ENCODE measurements at places on chromosomes 1 and 21. TPM values are rescaled to one million over a fixed set of nuclear protein-coding genes. Genes with fewer than 3 reads are reported as not detected.

- no peak overlapping the region for H3K4me3 ChIP-seq
- peaks cover 49% of the 10 kb centered on the region for H3K4me1 ChIP-seq
- no peak overlapping the region for H3K27ac ChIP-seq
- H3K36me3 ChIP-seq: peaks cover 12% of the 10 kb centered on the region
- no peak for DNase-seq
Measured at GRCh38 chr1:84569216-84569615, 5.0 kb downstream of the CTBS start.

CLDN17 gene
- not detected for polyA plus RNA-seq

DNA sequence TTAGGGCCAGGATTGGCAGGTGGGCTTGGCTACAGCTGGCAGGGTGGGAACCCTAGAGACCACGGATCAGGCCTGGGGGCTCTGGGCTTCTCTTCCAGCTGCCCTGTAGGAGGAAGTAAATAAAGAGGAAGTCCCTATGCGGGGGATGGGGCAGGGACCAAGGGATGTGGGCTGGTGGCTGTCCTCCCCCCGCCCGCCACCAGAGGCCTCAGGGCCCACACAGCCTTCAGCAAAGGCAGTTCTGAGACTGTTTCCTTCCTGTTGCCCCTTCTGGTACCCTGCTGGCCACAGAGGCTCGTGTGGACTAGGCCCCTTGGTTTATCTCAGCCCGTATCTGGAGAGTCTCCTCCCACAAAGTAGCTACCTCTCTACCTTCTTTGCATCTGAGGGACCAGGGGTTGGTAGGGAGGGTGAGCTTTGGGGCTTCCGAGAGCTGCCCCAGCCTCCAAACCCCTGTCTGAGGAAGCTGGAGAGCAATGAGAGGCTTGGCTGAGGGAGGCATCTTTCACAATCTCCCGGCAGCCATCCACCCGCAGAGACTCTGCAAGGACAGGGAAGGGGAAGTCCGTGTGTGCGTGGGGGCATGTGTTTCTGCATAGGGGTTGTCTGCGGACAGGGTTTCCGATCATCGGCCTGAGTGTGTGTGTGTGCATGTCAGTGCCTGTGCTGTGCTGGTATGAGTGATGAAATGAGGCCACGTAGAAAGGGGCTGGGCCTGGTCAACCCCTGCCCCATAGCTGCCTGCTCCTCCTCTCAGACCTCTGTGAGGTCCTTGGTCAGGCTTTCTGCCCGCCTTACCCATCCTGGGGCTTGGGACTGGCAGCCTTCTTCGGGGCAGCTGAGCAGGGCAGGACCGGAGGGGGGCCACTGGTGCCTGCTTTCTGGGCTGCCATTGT, 12.5 kb downstream of the RPS6KA1 start:
- peaks cover 74% of the 10 kb centered on the region for H3K4me1 ChIP-seq
- peaks cover under 1% of the 10 kb centered on the region for H3K36me3 ChIP-seq
- H3K4me3 ChIP-seq: peak overlapping the region; percentile 94
- H3K27me3 ChIP-seq: no peaks in the 10 kb centered on the region
- DNase-seq: peak; percentile 95
- peak overlapping the region; percentile 97 for H3K27ac ChIP-seq

DNA sequence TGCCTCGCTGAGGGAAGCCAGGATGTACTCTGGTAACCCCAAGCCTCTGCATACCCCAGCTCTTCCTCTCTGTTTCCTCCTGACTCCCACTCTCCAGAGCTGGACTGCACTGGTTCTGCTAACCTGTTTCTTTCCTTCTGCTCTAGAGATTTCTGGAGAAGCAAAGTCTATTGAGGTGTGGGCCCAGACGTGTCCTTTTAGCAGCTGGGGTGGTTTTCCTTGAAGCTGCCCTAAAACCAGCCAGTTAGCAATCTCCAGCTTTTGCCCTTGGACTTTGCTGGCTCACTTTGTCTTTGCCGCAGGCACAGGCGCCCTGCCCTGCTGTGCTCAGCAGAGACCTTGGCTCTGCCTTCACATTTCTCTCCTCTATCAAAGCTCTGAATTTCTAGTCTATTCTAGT, 171.8 kb upstream of the IVNS1ABP start:
- no peaks in the 10 kb centered on the region for H3K4me1 ChIP-seq
- H3K27ac ChIP-seq: no peak overlapping the region
- no peak overlapping the region for H3K4me3 ChIP-seq

KCNE2 gene
- polyA plus RNA-seq: not detected

GRCh38 chr1:220511785-220512184, 16.2 kb upstream of the MARK1 start:
- no peak overlapping the region for H3K4me3 ChIP-seq
- no peaks in the 10 kb centered on the region for H3K4me1 ChIP-seq
- H3K27me3 ChIP-seq: peaks cover 1% of the 10 kb centered on the region
- no peaks in the 10 kb centered on the region for H3K36me3 ChIP-seq

DNA sequence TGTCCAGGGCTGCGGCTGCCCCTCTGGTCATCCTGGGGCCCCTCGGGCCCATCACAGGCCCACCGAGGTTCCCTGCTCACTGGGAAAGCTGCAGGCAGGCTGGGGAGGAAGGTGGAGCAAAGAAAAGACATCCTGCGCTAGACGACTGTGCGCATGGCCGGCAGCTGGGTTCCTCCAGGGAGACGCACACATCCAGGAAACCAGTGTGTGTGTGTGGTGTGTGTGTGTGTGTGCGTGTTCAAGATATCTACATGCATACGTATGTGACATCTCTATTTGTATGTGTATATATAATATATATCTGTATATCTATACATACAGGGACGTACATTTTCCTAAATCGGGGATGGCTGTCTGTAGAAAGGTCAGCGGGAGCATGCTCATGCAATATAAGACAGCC, 63.7 kb downstream of the ACOT7 start:
- no peaks in the 10 kb centered on the region for H3K36me3 ChIP-seq
- H3K4me1 ChIP-seq: no peaks in the 10 kb centered on the region
- DNase-seq: no peak
- no peaks in the 10 kb centered on the region for H3K27me3 ChIP-seq

- no peaks in the 10 kb centered on the region for H3K27me3 ChIP-seq
- H3K36me3 ChIP-seq: no peaks in the 10 kb centered on the region
- peak overlapping the region; percentile 94 for H3K4me3 ChIP-seq
- H3K27ac ChIP-seq: peak overlapping the region; percentile 81
Measured at GRCh38 chr1:228101994-228102790, 933 bp downstream of the C1orf35 start.

DNA sequence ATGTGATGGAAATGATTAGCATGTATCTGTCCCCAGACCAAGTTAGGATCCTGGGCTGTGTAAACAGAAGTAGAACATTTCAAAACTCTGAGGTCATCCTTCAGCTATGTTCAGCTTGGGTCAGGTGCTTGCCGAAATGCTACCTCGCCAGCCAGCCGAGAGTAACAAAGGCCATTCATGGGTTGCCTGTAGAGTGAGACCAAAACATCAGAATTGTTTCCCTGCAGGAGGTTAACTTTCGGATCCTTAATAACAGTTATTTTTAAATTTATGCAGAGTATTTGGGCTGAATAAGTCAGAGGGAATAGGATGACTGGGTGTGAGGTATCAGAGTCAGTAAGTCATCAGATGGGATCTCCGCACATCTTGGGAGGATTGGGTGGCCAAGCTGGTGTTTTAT, 35.6 kb downstream of the SMYD2 start:
- no peaks in the 10 kb centered on the region for H3K27me3 ChIP-seq
- peaks cover 37% of the 10 kb centered on the region for H3K36me3 ChIP-seq
- peaks cover 12% of the 10 kb centered on the region for H3K4me1 ChIP-seq
- no peak overlapping the region for H3K27ac ChIP-seq

DNA sequence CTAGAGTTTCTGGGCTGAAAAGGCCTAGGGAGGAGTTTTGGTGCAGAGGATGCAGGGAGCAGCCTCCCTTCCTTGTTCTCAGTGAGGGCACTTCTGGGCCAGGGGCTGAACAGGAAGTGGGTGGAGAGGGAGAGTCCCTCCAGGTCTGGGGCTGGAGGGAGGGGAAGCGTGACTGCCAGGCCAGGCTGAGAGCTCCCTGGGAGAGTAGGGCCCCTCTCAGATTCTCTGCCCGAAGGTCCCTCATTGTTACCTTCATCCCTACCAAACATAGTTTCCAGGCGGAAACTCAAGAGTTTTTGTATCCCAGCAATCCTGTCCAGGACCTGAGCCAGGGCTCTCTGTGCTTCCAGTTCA, 36.8 kb downstream of the CITED4 start:
- H3K36me3 ChIP-seq: no peaks in the 10 kb centered on the region
- no peaks in the 10 kb centered on the region for H3K27me3 ChIP-seq
- no peak overlapping the region for H3K4me3 ChIP-seq
- peaks cover 16% of the 10 kb centered on the region for H3K4me1 ChIP-seq

GJA5 gene
- not detected for polyA plus RNA-seq

C1orf210 gene
- polyA plus RNA-seq: not detected

- H3K27me3 ChIP-seq: peaks cover 33% of the 10 kb centered on the region
- H3K27ac ChIP-seq: no peak overlapping the region
- no peak overlapping the region for H3K4me3 ChIP-seq
- H3K4me1 ChIP-seq: peaks cover 11% of the 10 kb centered on the region
- no peaks in the 10 kb centered on the region for H3K36me3 ChIP-seq
- no peak for DNase-seq
Measured at GRCh38 chr1:44413740-44414139, 8.7 kb downstream of the RNF220 start.

DNA sequence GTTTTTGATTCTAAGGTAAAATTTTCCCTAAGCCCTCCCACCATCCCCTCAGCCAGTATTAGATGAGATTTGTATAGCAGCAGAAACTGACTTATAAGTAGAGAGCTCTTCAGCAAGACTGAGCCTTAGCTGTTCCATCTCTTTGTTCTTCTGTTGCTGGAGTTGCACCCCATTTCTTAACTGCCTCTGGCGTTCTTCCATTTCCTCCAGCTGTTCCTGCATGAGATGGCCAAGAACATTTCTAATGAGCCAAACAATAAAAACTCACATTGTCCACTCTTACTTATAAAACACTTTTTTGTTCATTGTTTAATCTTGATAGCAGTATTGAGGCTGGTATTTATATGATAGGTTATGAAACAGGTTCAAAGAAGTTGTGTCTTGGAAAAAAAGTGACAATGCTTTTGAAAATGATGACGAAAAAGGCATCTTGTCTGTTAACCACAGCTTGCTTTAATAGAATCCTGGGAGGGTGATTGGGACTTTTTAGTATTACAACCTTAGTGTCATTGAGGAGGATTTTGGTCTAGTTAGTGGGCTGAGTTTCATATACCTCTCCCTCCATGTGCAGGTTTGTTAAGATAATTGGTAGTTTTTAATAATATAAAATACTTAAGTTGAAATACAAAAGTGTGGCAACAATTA, 18.3 kb downstream of the SYNC start:
- no peaks in the 10 kb centered on the region for H3K4me1 ChIP-seq
- H3K4me3 ChIP-seq: no peak overlapping the region
- no peak for DNase-seq
- H3K27me3 ChIP-seq: no peaks in the 10 kb centered on the region

GRCh38 chr1:23152966-23153684, 15.5 kb downstream of the LUZP1 start:
- H3K4me3 ChIP-seq: no peak overlapping the region
- no peak overlapping the region for H3K27ac ChIP-seq
- H3K27me3 ChIP-seq: no peaks in the 10 kb centered on the region
- peaks cover 20% of the 10 kb centered on the region for H3K4me1 ChIP-seq
- no peaks in the 10 kb centered on the region for H3K36me3 ChIP-seq

DNA sequence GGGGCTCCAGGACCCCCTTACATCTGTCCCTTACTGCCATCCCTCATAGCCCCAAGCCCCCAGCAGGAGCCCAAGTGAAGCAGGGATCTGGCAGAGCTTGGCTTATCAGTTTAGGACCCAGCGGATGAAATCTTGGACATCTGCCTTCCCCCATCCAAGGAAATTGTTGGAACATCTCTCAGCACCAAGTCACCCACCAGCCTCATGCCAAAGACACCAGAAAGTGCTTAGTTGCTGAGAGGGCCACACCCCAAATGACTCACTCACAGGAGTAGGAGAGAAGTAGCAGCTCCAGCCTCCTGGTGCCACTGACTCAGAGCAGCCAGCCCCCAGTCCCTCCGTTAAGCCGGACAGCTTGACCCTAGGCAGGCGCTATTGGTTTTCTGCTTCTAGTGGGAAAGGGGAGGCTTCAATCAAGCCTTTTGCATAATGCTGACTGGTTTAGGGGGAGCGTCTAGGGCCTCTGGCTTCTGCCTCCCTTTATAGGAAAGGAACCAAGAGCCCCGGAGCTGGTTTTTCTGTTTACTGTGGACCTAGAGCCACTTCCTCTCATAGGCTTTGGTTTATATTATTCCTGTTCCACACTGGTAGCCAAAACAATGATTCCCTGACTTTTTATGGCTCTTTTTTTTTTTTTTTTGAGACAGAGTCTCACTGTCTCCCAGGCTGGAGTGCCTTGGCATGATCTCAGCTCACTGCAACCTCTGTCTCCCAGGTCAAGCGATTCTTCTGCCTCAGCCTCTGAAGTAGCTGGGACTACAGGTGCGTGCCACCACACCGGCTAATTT, 114.2 kb upstream of the IPO9 start:
- no peak overlapping the region for H3K27ac ChIP-seq
- H3K4me3 ChIP-seq: no peak overlapping the region
- no peak for DNase-seq
- H3K4me1 ChIP-seq: peaks cover 20% of the 10 kb centered on the region

DNA sequence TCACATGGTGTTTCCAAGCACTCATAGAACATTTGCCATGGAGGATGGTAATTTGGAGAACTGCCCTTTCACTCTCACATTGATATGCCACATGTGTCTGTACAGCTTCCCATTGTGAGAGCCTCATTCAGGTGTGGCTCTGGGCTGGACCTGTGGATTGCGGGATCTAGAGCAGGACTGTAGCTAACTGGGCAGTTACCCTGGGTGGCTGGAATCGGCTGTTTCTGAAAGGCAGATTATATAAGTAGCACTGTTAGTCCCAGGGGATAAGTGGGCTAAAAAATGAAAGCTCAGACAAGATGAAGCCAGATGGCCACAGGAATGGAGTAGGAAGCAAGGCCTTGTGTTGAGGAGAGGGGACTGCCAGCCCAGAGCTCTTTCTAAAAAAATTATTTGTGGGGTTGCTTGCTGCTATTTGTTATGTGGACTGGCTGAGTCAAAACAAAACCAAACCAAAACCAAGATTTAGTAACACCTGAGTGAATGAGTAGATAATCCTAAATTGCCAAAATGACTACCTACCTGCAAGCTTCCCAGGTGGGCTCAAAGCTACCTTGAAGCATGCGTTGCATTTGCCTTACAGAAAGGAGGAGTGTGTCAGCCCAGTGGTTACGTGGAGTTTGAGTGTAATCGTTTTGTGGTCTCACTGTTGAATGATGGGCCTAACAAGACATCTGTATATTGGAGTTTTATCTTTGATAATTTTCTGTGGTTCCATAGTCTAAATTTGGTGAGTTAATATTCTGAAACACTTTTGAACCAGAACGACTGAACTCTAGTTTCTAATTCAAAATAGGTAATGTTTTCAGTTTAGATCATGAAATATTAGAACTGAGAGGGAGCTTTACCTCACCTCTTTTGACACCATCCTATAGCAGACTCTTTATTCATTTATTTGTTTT, 58.0 kb downstream of the SDCCAG8 start:
- H3K4me1 ChIP-seq: peaks cover 18% of the 10 kb centered on the region
- no peaks in the 10 kb centered on the region for H3K27me3 ChIP-seq
- peak; percentile 17 for DNase-seq
- peaks cover 22% of the 10 kb centered on the region for H3K36me3 ChIP-seq

DNA sequence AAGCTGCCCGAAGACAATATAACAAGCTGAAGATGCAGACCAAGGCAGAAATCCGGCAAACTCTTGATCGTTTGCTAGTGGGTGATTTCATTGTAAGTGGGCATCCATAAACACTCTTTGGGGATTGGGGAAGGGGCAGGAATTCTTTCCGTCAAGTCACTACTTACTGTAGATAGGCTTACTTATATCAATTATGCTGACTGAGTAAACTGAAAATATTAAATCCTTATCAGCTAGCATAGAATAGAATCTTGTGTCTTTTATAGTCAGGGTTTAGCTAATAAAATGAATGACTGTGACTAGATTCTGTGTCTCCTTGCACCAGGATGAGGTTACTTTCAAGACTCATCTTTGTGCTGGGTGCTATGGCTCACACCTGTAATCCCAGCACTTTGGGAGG, 41.2 kb downstream of the VPS13D start:
- no peak overlapping the region for H3K4me3 ChIP-seq
- DNase-seq: no peak
- peaks cover 23% of the 10 kb centered on the region for H3K36me3 ChIP-seq
- H3K27ac ChIP-seq: no peak overlapping the region

NCAM2 gene
- polyA plus RNA-seq: not detected
